ENCODE measurements at places on chromosomes 16 and 17.

GRCh38 chr17:46836500-46836899, 14.9 kb upstream of the WNT9B start:
- DNase-seq, result no peak

- DNase-seq, result no peak
Observed at GRCh38 chr17:78294776-78295175, 63.3 kb downstream of the TMEM235 start.

GRCh38 chr17:55742272-55743102, 8.4 kb upstream of the PCTP start:
- DNase-seq, result no peak

- DNase-seq, result no peak
Observed at GRCh38 chr16:28196387-28196987, 15.3 kb downstream of the XPO6 start.
